Anterior cingulate cortex (tissue), 58 donors: ENCODE measurements at places on chromosomes 4 and X.
A peak's percentile ranks its signal among the peaks of the same experiment; 100 is the strongest.

- no peak for DNase-seq
These were observed 7.8 kb downstream of the YIPF6 start for GRCh38 chrX:68506649-68507048.

DNA sequence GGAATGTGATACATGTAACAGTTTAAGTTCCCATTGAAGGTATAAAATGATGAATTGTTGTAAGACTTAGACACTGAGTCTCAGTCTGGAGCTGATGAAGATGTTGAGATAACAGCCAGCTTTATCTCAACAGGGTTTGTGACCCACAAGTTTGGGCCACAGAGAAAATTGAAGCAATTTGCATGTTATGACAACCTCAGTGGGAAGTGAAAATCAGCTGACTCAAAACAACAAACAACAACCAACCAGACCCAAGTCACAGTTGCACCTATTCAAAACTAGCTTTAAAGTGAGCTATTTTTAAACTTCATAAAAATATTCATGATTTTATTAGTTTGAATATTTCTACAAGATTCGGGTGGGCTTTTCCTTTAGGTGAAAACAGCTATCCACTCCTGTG lies 8.0 kb downstream of the SFRP2 start:
- no peak for DNase-seq

DNA sequence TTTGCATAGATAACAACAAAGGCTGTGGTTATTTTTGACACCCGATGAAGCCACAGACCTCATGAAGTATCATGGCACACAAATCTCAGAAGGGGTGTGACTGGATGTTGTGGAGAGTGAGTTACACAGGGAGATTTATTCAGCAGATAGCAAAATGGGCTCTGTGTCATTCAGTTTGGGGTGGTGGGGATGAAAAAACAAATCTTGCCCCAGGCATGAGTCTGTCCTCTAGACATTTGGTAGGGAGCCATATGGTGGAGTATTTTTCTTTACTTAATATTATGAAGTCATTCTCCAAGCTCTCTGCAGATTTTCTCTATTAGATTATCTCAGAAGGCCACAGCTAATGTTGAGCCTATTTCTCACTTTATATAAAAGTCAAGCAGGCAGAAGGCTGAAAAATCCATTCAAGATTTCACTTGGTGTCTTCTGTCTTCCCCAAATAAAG lies 277.1 kb upstream of the TENM3 start:
- no peak for DNase-seq

DNA sequence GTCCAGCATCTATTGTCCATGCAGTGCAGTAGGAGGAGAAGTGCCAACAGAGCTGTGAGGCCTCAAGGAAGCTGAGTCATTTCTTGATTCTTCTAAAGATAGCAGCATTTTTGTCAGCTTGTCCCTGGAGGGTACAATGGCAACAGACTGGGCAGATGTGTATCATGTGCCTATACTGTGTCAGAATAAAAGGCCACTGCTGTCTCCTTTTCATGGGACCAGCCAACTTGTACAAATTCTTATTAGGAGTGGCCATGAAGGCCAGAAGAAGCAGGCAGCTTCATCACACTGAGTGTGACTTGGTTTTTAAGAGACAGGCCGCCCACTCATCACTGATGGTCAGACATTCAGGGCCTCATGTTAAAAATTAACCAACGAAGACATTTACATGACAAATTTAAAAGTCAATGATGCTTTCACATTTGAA lies 185.0 kb upstream of the FAM241A start:
- DNase-seq = no peak

GRCh38 chrX:2928191-2928582 lies 952 bp downstream of the ARSD start:
- DNase-seq = peak; percentile 22

DNA sequence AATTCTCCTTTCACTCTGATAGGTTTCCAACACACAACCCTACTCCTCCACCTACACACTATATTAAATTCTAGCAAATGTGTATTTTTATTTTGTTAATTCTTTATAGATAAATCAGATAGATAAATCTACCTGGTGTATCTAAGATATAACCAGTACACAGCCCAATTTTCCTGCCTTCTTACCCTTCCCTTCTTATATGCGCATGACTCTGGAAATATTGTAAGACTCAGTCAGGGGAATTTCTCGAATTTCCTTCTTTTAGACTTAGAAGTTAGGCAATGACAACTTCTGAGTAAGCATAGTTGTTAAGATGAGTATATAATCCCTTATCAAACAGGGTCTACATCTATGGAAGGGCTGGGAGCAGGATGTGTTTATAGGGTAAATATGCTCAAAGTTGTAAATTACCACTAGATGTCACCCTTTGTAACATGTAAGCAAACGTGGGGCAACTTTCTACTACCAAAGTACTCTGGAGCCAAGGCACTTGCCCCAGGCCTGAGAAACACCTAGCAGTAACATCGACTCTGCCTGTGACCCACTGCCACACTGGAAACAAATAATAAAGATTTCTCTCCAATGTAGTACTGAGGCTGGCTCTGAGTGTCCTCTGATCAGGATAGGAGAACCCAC lies 444.7 kb downstream of the IQCM start:
- no peak for DNase-seq

- no peak for DNase-seq
These were observed 50.3 kb downstream of the STK32B start for GRCh38 chr4:5101571-5101970.

DNA sequence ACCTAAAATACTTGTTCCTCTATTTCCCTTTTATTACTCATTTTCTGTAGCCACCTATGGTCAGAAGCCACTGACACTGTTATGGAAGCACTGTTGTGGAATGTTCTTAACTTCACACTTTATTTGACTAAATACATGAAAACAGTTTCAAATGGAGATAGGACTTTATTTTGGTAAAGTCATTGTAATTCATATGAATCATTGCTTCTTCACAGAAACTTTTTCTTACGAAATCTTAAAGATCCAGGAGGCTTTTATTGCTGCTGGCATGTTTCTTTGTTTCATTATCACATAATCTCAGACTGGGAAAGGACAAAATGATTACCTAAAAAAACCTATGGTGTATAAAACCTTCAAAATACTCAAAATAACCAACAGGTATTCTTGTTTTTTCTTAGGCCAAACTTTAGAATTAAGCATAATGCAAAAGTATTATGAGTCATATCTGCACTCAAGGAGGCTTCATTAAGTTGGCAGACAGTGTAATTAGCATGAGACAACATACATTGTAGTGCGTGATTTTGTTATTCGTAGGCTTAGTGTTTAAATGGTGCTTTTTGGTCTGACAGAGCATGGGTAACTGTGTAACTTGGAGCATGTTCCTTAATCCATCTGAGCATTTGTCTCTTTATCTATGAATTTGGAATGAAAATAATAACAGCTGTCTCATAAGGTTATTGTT lies 58.0 kb downstream of the SH3BGRL start:
- no peak for DNase-seq

DNA sequence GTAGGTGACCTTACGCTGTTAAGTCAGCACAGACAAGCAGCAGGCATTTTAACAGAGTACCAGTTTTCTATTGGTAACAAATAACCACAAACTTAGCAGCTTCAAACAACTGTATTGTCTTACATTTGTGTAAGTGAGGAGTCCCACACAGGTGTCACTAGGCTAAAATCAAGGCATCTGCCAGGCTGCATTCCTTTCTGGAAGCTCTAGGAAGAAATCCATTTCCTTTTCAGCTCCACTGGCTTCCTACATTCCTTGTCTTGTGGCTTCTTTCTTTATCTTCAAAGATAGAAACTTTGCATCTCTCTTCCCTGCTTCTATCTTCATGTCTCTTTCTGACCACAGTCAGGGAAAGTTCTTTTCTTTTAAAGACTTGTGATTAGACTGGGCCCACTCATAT lies 139.9 kb downstream of the TMEM144 start:
- no peak for DNase-seq

- DNase-seq = no peak
These were observed 46.1 kb downstream of the SLIT2 start for GRCh38 chr4:20297783-20298182.

DNA sequence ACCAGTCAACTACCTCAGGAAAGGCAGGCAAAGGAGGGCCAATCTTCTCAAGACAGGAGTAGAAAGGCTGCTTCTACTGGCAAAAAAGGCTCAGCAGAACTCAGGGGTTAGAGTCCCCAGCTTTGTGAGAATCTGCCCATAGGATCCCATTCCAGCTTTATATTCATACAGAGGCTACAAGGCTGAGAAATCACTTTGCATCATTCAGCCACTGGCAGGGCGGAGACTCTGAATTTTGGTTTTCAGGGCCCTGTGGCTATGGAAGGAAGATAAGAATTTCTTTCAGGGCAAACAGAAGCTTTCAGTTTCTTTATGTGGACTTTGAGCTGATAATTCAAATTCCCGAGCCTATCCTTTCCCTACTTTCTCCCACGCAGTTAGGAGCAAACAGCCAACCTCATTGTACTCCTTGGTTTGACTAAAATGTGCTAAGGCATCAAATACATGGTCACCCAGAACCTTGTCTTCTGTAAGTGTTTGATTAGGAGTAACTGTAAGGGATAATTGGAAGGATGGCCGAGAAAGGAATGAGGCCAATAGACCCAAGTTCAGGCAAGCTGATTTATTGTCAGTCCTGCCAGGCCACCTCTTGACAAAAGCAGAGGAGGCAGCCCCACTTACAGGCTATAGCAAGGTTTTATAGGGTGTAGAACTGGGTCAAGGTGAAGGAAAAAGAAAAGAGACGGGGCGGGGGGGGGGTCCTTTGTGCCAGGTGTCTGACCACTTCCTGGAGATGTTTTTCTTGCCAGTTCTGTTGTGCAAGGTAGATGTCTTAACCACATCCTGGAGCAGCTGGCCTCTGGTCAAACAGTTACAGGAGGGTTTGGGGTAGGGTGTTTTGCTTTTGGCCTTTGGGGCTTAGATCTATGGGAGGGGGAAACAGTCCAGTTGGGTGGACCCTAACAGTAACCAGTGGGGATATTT lies 165.3 kb upstream of the PPP1R2C start:
- DNase-seq = no peak

- no peak for DNase-seq
These were observed 59.8 kb downstream of the MRPL1 start for GRCh38 chr4:77922158-77923094.

GRCh38 chr4:159446266-159446976 lies 343.5 kb downstream of the RAPGEF2 start:
- peak; percentile 19 for DNase-seq

GRCh38 chr4:37383579-37384229 lies 139.2 kb downstream of the NWD2 start:
- DNase-seq = no peak

GRCh38 chrX:125621588-125621927 lies 301.9 kb downstream of the TEX13C start:
- DNase-seq = no peak

DNA sequence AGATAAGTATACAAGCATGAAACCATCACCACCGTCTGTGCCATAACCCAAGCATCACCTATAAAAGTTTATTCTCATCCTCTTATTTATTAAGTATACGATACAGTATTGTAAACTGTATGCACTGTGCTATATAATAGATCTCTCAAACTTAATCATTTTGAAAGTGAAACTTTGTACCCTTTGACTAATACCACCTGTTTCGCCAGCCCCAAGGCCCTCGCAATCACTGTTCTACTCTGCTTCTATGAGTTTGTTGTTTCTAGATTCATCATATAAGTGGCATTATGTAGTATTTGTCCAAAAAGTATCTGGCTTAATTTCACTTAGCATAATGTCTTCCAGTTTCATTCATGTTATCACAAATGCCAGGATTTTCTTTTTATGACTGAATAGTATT lies 72.1 kb upstream of the DOCK11 start:
- no peak for DNase-seq

GRCh38 chr4:114980932-114981708 lies 132.3 kb downstream of the NDST4 start:
- no peak for DNase-seq

DNA sequence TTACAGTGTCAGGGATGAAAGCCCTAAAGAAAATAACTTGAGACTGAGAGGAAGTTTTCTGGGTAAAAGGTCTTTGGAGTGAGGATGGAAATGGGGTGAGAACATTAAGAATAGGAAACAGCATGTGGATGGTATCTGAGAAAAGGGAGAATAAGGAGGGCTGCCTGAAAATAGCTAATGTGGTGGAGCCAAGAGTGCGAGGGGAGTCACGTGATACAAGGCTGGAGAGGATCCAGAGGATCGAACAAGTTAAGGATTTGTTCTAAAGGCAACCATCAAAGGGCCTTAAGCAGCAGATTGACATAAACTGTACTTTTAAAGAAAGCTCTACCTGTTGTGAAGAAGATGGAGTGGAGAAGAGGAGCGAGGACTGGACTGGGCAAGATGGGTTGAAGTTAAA lies 347.4 kb upstream of the AGA start:
- no peak for DNase-seq

DNA sequence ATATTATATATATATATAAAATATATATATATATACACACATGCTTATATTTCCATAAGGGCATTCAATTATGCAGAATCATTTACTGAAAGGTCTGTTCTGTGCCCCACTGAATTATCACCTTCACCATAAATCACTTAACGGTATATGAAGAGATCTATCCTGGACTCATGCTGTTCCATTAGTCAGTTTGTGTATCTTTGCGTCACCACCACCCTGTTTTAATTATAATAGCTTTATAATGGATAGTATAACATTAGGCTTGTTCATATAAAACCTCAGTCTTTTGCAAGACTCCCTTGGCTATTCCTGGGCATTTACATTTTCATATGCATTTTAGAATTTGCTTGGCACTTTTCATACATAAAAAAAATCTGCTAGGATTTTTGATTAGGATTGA lies 19.1 kb downstream of the WDR17 start:
- no peak for DNase-seq

DNA sequence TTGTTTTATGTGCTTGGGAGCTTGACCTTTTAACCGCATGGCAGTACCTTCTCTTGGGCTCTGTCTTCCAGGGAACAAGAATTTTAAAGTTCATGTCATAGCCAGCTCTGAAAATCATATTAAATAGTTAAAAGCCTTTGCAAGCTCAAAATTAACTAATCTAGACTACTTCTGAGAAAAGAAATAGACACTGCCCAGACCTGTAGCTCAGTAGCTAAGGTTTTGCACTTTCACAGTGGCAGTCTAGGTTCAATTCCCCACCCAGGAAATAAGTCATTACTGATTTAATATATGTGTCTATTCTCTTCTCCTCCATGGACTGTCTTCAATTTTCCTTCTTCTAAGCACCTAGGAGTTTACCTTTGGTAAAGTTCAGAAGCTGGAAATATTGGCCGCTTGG lies 27.4 kb downstream of the HSD17B11 start:
- DNase-seq = no peak

DNA sequence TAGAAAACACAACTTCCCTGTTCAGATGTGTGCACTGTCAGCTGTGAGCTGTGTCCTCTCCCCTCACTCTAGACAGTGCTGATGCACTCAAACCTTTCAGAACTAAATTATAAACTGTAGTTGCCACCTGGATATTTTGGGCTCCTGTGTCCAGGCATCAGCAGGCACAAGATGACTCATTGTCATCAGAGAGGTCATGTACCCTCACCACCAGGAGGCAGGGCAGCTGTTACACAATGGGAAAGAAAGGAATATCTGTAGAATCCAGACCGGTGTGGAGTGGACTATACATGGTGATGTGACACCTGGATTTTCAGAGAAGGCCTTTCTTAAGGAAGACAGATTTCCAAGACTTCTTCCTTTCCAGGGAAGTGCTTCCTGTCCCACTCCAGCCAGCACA lies 854.4 kb upstream of the AGA start:
- no peak for DNase-seq
